ENCODE measurements at places on chromosomes 7 and 10.

DNA sequence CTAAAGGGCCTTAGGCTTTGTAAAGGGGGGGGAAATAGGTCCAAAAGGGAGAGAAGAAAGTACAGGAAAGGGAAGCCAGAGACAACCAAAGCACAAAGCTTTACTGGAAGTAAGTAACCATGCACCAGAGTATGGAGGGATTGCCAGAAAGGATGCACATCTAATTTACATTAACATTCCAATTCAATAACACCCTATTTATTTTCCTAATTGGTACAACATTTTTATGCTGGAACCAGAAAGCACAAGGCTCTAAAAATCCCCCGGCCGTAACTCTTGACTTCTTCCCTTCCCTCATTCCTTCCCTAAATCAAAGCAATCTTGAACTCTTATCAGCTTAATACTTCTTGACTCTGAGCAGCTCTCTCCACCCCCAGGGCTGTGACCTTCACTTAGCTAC is 400.0 kb upstream of the CELF2 start:
- DNase-seq: no peak

- DNase-seq: no peak
Measured at GRCh38 chr10:76779796-76780301, 857.8 kb downstream of the KCNMA1 start.

GRCh38 chr10:86267286-86268195 is 99.1 kb downstream of the GRID1 start:
- no peak for DNase-seq

DNA sequence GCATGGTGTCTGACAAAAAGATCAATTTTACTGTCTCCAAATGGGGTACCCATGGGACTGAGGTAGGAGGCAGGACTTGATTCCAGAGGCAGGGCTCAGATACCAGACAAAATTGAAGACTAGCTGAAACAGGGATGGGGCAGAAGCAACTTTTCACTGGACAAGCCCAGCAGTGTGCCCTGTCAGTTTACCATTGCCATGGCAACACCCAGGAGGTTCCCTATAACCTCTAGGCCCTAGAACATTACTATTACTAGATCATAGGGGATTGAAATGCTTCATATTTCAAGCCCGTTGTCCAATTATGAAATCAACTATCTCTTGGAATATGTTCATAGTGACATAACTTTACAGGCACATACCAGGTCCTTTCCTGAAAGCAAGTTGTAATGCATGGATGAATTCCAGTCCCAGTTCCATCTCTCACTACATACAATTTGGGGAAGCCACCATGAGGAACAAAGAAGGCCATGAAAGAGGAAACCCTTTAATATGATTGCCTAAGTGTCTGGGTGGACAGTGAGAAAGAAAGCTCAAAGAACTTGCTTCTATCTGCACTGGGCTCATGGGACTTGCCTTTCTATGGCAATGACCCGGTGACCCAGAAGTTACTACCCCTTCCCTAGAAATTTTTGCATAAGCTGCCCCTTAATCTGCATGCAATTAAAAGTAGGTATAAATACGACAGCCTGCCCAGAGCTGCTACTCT is 557.9 kb downstream of the KCNMA1 start:
- no peak for DNase-seq

DNA sequence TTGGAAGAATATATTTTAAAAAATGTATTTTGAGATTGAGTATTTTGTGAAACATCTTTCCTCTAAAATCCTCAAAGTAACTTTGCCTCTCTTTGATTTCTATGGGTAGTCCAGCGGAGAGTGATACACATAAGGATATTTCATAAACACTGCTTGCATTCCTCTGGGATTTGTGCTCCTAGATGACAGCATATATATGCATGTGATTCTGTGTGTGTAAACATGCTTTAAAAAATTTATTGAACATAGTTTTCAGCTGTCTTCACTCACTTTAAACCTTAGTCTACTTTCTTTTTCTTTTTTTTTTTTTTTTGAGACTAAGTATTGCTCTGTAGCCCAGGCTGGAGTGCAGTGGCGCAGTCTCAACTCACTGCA is 84.6 kb downstream of the KAT6B start:
- no peak for DNase-seq

- no peak for DNase-seq
Measured at GRCh38 chr10:33073641-33074415, 115.8 kb upstream of the ITGB1 start.

DNA sequence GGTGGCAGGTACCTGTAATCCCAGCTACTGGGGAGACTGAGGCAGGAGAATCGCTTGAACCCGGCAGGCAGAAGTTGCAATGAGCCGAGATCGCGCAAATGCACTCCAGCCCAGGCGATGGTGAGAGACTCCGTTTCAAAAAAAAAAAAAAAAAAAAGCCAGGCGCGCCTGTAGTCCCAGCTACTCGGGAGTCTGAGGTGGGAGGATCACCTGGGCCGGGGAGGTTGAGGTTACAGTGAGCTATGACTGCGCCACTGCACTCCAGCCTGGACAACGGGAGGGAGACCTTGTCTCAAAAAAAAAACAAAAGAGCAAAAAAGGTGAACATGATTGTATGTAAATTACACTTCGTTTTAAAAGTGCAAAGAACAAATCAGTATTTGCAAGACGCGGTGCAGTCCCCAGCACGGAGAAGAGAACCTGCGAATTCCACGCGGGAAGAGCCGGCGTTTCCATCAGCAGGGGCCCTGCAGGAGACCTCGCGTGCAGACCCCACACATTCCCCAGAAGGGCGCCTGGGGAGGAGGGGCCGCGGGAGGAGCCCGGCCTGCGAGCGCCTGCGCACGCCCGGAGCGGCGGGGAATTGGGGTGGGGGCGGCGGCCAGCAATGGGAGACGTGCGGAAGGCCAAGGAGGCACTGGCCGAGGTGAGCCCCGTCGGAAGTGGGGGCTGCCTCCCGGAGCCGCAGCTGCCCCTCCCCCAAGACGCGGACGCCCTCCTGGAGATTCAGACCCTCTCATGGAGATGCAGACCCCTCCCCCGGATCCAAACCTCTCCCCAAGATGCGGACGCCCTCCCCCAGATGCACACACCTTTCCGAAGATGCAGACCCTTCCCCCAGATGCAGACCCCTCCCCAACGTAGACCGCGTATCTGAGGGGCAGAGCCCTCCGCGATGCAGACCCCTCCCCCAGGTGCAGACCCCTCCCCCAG is 16.7 kb upstream of the SUN1 start:
- no peak for DNase-seq

- DNase-seq: no peak
Measured at GRCh38 chr10:13161857-13162271, 506 bp downstream of the MCM10 start.

DNA sequence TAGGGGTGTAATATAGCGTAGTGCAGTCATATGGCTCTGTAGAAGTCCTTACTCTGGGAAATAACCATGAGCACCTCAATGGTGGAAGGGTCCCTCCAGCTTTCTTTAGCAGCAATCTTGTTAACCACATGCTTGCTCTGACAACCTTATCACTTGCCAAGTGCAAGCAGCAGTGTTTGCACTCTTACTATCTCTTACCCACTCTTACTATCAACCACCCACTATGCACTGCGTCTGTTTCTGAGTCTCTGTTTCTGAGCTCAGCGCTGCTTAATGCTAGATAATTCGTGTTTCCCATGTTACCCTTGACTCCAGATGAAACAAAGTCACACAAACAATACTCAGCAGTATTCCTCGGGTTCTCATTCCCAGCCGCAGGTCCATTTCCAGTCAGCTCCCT is 433.7 kb upstream of the PFKP start:
- no peak for DNase-seq

- no peak for DNase-seq
Measured at GRCh38 chr7:156764016-156764669, 123.6 kb downstream of the RNF32 start.

- no peak for DNase-seq
Measured at GRCh38 chr7:30048582-30048981, 20.4 kb downstream of the PLEKHA8 start.

GRCh38 chr7:66640802-66641525 is 12.3 kb downstream of the KCTD7 start:
- no peak for DNase-seq

DNA sequence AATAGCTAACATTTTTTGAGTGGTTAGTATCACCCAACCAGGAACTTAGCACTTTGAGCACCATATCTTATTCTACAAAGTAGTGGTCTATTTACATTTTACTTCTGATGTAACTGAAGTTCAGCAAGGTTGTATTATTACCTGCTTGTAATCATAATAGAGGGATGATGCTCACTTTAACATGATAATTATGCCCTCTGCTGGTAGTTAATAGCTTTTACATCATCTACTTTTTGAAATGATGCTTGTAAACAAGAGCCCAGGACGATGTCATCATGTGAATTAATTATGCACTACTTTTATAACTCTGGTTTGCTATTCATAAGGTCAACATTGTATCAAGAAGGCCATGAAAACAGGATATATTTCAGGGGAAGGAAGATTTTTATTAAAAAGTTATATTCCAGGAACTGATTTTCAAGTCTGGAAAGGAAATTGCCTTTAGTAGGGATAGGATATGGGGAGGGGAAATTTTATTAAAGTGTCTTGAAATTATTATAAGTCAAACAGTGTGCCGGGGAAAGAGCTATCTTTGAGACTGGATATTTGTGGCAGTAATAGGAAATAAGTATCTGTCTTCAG is 80.3 kb upstream of the SCIN start:
- no peak for DNase-seq

DNA sequence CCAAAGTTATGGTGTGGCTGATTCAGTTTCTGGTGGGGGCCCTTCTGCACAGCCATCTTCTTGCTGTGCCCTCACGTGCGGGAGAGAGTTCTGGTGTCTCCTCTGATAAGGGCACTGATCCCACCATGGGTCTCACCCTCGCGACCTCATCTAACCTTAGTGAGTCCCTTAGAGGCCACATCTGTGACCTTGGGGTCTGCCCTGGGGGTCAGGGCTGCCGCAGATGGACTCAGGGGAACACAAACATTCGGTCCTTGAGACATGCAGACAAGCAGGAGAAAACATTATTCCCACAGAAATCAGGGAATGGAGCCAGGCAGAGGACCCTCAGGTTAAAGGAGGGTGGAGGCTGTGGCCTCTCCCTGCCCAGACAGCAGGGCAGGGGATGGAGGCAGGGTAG is 177.9 kb downstream of the DNAJB6 start:
- no peak for DNase-seq

DNA sequence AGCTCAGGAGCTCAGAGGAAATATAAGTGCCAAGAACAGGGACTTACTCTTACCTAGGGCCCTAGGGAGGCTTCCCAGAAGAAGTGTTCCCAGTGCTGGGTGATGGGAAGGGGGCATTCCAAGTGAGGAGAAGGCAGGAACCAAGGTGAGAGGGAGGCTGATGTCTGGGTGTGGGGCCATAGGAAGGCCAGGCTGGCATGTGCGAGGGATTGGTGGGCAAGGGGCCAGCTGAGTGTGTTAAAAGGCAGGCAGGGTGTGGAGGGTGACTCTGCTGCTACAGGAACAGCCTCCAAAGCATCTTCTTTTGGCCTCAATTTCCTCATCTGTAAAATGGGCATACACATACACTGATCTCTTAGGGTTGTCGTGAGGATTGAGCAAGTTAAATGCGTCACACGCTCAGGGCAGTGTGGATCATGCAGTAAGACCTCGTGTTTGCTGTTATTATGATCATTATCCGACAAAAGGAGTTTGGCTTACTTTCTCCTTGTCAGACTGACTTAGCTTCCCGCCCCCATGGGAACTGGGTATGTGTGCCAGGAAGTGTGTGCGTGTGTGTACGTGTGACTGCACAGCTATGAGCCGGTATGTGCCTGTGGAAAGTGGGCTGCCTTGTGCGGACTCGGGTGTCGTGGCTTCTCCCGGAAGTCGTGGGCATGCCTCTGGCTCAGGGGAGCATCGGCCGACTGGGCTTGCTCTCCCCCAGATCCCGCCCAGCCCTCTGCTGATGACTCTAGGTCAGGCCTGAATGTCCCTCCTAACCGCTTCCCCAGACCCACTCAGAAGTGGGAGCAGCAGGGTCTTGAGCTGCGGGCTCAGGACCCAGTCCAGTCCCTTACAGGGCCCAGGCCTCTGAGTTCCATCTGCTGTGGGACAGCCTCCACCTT is 59.6 kb downstream of the NEURL1 start:
- no peak for DNase-seq

DNA sequence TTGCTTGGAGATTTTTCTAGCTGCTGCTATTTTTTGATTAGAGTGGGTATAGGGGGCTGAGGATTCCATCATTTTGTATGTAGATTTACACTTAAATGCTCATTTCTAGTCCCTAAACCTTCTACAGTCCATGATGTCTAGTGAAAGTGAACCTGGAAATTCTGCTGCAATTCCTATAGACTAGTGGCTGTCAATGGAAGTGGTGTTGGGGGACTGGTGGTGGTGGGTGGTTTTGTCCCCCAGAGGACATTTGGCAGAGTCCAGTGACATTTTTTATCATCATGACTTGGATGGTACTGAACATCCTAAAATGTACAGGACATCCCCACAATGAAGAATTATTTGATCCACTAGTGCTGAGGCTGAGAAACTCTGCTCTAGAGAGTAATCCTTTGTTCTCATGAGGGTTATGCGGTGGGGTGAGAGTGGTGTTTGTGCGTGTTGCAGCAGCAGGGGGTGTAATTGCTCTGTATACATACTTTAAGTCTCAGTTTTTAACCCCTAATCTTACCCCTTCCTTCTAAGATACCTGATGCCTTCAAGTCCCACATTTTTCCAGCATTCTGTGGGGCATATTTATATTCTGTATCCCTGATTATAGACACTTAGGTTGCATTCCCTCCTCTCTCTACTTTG is 35.0 kb downstream of the KIF11 start:
- no peak for DNase-seq

GRCh38 chr7:36129048-36129534 is 24.0 kb upstream of the EEPD1 start:
- DNase-seq: no peak

DNA sequence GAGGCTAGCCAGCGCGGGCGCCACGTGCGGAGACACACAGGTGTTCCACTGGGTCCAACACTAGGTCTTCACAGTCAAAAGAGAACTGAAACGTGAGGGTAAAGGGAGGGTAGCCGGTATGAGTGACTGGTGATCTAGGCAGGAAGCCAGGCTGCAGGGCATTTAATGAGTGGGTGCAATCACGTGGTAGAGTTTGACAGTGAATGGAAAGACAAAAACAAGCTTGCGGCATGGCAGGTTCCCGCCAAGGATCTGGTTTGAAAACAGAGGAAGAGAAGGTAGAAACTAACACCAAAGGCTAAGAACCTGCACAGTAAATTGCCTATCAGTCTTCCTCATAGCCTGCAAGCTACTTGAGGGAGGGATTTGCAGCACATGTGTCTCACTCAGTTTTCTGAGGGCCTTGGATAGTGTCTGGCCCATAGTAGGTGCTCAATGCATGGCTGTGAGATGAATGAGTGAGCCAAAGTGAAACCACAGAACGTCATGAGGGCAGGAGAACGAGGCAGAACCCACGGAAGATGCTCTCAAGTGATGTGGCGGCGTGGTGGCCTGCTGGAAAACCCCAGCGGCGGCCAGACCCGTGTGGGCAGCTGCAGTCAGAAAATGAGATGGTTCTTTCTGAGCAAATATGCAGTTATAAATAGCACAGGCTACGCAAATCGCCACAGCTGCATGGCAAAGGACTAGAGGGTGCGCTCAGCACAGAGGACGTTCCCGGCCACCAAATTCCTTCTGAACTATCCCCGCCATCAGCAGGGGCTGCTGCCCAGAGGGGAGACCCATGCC is 183.6 kb upstream of the NFE2L3 start:
- DNase-seq: no peak

- DNase-seq: peak; percentile 73
Measured at GRCh38 chr10:102410429-102411073, 8.0 kb downstream of the PSD start.

GRCh38 chr10:1947464-1948003 is 210.2 kb upstream of the ADARB2 start:
- no peak for DNase-seq

GRCh38 chr10:43939939-43940820 is 291.5 kb upstream of the ZNF32 start:
- no peak for DNase-seq

Data from activated CD8-positive, alpha-beta memory T cell treated with anti-CD3 and anti-CD28 coated beads, Interleukin-2, amount 50 U/mL, for 4 hours (primary cell).